Thyroid gland (tissue), 4 donors: ENCODE measurements at places on chromosomes 11 and 22. TPM values are rescaled to one million over a fixed set of nuclear protein-coding genes. Genes with fewer than 3 reads are reported as not detected.

DNA sequence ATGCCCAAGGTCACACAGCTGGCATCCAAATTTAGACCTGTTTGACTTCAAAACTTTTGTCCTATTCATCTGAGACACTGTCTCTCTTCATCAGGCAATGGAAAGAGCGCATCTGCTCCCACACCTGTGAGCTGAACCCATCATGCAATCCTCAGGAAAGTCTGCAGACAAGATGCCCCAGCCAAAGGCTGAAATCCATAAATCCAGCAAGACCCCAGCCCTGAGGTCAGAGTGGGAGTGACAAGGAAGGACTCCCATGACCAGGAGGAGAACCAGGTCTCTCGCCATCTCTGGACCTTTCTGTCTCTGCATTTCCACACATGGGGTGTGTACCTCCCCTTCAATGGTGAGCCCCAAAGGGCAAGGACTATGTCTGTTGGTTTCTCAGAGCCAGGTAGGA is 83.6 kb upstream of the HMGXB4 start:
- no peaks in the 10 kb centered on the region for H3K4me1 ChIP-seq
- no peak for DNase-seq
- H3K36me3 ChIP-seq: no peaks in the 10 kb centered on the region
- no peaks in the 10 kb centered on the region for H3K27me3 ChIP-seq
- no peak overlapping the region for H3K4me3 ChIP-seq

DNA sequence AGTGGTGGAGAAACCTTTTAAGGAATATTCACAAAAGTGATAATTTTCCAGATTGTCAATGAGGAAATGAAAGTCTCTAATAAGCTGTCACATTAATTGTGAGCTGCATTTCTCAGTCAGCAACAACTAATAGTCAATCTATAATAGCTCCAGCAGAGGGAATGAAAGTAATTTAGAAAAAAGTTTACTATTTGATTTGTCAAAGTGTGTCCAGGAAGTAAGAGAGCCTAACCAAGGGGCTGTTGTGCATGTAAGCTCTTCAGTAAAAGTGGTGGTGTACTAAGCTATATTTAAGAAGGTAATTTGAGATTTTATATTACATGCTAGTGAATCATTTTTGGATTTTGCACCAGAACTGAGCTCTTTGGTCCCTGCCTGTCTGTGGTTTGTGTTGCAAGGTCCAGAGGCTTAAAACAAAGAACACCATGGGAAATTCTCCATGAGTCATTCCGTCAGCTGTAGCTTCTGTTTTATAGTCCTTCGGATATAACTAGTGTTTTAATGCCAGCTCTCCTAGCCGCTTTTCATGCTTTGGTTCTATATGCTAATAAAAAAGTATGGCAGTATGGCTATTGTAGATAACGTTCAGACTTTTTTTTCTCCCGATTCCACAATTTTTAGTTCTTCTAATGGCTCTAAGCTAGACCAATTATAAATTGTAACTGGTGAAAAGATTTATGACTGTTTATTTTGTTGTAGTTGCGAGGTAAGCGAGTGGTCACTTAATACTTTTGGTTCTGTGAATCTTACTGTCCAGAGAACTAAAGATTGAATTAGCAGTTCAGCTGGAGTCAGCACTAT is 64.6 kb downstream of the ARHGEF12 start:
- no peak for DNase-seq
- no peaks in the 10 kb centered on the region for H3K27me3 ChIP-seq
- no peak overlapping the region for H3K4me3 ChIP-seq
- H3K4me1 ChIP-seq: peaks cover 28% of the 10 kb centered on the region

DNA sequence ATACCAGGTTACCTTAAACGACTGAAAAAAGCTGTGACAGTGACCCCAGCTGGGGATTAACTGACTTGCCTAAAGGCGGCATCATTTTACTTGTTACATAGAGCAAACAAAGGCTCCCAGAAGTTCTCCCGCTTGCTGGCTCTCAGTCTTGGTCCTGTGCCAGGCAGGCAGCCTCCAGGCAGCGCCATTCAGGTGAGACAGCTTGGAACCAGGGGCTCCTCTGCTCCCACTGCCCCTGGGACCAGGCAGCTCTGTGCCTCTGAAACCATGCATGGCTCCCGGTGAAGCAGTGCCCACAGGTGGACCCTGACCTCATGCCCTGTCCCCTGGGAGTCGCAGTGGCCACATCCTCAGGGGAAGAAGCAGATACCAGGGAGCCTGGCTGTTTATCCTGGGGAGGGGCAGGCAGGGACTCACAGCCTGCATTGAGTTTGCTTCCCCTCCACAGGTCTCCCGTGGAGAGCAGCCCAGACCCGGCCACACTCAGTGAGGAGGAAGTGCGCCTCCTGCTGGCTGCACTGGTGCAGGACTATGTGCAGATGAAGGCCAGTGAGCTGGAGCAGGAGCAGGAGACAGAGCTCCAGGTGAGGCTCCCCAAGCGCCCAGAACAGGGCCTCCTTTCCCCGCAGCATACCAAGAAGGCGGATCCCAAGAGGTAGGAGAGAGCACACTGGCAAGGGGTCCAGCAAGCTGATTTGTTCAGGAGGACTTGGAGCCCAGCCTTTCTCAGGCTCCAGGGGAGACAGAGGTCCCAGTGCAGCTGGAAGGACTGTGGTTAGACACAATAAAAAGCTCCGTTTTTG is 15.6 kb upstream of the CYP2R1 start:
- no peaks in the 10 kb centered on the region for H3K36me3 ChIP-seq
- no peaks in the 10 kb centered on the region for H3K27me3 ChIP-seq
- DNase-seq: peak; percentile 76
- no peak overlapping the region for H3K4me3 ChIP-seq
- H3K4me1 ChIP-seq: peaks cover 6% of the 10 kb centered on the region

DNA sequence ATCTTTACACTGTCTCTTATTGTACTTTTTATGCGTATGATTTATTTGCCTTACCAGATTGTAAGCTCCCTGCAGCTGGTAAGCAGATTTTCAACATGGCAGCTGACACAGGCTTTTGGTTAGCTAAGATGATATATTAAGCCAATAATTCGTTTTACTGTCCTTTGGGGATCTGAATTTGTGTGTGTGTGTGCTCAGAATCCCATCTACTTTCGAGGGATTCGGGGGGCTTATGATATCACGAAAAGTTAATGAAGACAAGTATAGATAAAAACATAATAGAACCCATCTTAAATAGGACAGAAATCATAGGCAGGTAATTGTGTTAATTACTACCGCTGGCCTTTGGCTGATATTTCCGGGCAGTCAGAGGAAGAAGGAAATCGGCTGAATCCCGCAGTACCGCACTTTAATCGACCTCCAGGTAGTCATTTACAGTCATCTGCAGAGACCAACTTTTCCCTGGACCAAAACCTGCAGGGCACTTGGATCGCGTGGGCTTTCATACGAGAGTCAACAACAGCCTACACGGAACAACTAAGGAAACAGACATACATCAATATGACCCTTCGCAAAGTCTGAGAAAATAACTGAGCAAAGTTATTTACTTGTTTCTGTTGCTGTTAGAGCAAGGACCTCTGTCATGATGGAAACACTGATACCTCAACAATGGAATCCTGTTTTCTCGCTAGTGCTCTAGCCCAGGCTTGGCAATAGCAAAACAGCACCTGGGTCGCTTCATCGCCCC is 802 bp downstream of the KBTBD3 start:
- peaks cover 11% of the 10 kb centered on the region for H3K4me1 ChIP-seq
- peaks cover 9% of the 10 kb centered on the region for H3K36me3 ChIP-seq
- H3K4me3 ChIP-seq: peak overlapping the region; percentile 68
- H3K27ac ChIP-seq: peak overlapping the region; percentile 83
- peak; percentile 8 for DNase-seq

GRCh38 chr22:41280854-41281253 is 5.1 kb downstream of the RANGAP1 start:
- H3K27me3 ChIP-seq: no peaks in the 10 kb centered on the region
- DNase-seq: no peak
- H3K27ac ChIP-seq: no peak overlapping the region
- H3K36me3 ChIP-seq: peaks cover 9% of the 10 kb centered on the region
- peaks cover 11% of the 10 kb centered on the region for H3K4me1 ChIP-seq

- H3K36me3 ChIP-seq: peaks cover 7% of the 10 kb centered on the region
- no peaks in the 10 kb centered on the region for H3K4me1 ChIP-seq
- no peak overlapping the region for H3K4me3 ChIP-seq
- no peaks in the 10 kb centered on the region for H3K27me3 ChIP-seq
- no peak overlapping the region for H3K27ac ChIP-seq
- DNase-seq: no peak
Observed at GRCh38 chr22:19905347-19906276, 36.0 kb upstream of the COMT start.

DNA sequence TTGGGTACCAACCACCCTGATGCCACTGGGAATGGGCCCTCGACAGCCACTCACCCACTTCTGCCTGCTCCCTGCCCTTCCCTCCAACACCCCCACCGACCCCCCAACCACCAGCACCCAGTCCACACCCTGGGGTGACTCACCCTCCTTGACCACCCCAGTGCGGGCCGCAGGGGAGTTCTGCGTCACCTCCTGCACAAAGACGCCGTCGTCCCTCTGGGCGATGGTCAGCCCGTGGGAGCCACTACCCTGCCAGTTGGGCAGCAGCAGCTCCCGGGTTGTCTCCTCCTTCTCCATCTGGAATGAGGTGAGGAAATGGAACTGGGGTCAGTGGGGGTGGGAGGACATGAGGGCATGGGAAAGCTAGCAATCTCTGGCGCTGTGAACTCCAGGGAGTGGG is 10.8 kb downstream of the AHNAK start:
- H3K4me1 ChIP-seq: peaks cover 21% of the 10 kb centered on the region
- DNase-seq: no peak
- no peak overlapping the region for H3K27ac ChIP-seq
- peaks cover 46% of the 10 kb centered on the region for H3K36me3 ChIP-seq
- H3K27me3 ChIP-seq: no peaks in the 10 kb centered on the region
- no peak overlapping the region for H3K4me3 ChIP-seq

GRCh38 chr11:63914896-63915691 is 1.9 kb downstream of the RCOR2 start:
- no peak overlapping the region for H3K27ac ChIP-seq
- H3K4me3 ChIP-seq: no peak overlapping the region
- no peaks in the 10 kb centered on the region for H3K27me3 ChIP-seq
- no peaks in the 10 kb centered on the region for H3K36me3 ChIP-seq
- peaks cover 45% of the 10 kb centered on the region for H3K4me1 ChIP-seq
- no peak for DNase-seq

DNA sequence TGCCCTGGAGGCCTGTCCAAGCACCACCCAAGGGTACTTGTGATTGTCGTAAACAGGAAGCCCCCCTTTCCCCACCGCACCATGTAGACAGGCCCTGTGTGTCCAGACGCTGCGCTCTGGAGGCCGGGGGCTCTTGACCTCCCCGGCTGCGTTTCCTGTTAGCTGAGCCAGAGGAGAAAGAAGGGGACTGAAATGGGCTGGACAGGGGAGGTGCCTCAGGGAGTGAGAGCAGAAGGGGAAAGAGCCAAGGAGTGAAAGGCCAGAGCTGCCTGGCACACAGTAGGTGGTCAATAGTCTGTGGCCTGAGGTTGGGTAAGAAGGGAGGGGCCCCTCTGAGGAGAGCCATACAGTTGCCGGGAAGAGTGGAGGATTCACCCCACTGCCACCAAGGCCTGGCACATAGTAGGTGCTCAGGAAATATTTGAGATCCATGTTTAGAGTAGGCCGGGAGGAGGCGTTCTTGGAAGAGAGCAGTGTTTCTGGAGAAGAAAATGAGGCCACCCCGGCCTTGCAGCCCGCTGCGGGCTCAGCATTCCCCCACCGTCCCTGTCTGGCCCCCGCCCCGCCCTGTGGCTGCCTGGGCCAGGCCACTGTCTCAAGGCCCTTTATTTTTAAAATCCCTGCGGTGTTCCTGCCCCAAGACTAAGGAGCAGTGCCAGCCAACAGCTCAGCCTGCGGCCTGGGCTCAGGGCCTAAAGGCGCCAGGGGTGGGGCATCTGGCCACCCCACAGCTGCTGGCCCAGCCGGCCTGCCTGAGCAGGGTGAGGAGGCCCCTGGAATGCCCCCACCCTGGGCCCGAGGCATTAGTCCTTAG is 13.6 kb upstream of the CDC42EP1 start:
- H3K4me1 ChIP-seq: peaks cover 52% of the 10 kb centered on the region
- H3K4me3 ChIP-seq: no peak overlapping the region
- no peaks in the 10 kb centered on the region for H3K36me3 ChIP-seq
- no peaks in the 10 kb centered on the region for H3K27me3 ChIP-seq
- peak overlapping the region; percentile 94 for H3K27ac ChIP-seq

DNA sequence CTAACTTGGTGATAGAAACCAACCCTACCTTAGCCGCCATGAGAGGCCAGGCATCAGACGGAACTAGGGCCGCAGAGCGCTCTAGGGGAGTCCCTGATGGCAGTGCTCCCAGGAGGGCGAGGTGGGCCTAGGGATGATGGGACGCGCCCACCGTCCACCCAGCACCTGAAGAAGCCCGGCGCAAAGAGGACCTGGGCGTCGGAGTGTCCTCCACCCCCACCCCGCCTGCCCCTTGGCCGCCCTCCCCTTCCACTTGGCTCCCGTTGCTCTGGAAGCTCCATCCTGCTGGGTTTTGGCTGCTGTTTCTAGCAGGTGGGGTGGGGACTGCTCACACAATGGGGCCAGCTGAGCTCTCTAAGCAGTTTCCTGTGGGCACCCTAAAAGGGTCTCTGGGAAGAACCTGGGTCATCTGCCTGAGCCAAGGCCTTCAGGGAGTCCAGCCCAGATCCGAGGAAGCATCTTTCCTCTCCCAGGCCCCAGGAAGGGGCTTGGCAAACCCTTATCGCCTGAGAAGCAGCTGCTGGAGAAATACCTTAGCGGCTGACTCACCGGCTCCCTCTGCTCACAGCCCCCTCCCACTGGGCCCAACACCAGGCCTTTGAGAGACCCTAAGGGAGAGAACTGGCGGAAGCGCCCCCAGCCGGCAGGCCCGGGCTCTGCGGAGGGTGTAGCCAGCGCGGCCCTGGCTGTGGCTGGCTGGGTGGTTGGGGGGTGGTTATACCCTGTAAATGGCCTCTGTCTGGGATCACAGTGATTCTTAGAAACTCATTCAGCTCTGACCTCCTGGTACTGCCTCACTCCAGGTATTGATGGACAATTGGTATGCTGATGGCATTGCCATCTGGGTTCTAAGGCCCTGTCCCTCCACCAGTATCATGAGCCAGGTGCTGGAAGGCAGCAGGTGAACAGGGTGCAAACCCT is 19.3 kb downstream of the CREB3L1 start:
- no peak overlapping the region for H3K4me3 ChIP-seq
- no peaks in the 10 kb centered on the region for H3K27me3 ChIP-seq
- H3K36me3 ChIP-seq: no peaks in the 10 kb centered on the region
- no peak overlapping the region for H3K27ac ChIP-seq
- no peak for DNase-seq

DNA sequence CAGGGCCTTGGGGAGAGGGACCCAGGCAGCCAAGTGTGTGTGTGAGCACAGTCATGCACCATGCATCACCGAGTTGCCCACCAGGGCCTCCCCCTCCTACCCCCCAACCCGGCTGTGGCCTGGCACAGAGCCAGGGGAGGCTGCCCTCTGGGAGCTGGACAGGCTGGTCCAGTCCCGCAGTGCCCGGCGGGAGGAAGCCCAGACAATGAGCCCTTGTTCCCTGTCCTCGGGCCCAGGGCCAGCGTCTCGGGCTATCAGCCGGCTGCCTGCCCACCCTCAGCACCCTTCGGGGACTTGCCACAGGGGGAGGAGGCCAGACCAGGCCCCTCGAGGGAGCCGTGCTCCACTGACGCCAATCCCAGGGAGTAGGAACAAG is 4.5 kb downstream of the LRRC75B start:
- peak; percentile 91 for DNase-seq
- H3K27ac ChIP-seq: peak overlapping the region; percentile 77
- H3K4me1 ChIP-seq: peaks cover 46% of the 10 kb centered on the region

Gene HBG2
- total RNA-seq: not detected

Gene OR4D11
- total RNA-seq: not detected

Gene YAP1
- total RNA-seq: 202 TPM

Gene MIF
- total RNA-seq: 534 TPM

Gene SCGB1A1
- total RNA-seq: not detected

Gene GALNT18
- 88.5 TPM for total RNA-seq
